ENCODE measurements at places on chromosomes 1 and 21.
A peak's percentile ranks its signal among the peaks of the same experiment; 100 is the strongest.

DNA sequence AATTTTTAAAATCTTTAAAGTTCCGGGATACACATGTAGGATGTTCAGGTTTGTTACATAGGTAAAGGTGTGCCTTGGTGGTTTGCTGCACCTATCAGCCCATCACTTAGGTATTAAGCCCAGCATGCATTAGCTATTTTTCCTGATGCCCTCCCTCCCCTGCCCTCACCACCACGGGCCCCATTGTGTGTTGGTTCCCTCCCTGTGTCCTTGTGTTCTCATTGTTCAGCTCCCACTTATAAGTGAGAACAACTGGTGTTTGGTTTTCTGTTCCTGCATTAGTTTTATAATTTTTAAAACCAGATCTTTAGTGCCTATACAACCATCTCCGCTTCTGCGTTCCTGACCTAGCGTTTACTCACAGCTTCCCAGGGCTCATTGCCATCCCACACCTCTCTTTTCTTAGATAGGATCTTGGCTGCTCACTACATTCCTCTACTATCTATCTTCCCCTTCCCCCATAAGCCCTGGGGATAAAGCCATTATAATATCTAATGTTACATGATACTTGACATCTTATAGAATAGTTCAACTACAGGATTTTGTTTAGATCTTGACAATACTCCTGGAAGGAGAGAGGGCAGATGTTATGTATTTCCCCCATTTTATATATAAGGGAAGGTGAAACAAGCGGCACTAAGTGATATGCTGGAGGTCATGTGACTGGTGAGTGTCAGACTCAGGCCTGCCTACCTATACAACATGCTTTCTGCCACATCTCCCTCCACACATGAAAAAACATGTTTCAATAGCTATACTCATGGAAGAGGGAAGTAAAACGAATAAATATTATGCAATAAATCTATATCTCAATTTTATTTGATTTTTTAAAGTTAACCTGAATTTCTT, 52.3 kb upstream of the DNAJC6 start:
- no peak for DNase-seq
- no peaks in the 10 kb centered on the region for H3K36me3 ChIP-seq
- H3K27ac ChIP-seq: no peak overlapping the region

DNA sequence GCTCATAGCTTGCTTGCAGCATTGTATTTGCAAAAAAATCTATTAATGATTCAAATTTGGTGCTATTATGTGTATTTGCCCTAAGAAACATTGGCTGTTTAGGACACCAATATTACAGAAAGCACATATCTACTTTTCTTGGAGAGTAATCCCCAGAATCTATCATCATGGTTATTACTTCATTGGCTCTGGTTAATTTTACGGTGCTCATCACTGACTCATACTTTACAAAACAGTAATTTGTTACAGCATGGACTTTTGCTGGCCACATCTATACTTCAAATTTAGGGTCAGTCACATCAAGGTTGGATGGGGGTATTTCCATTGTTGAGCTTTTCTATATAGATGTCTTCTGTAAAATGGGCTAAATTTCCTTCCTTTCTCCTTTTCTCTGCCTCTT, 45.7 kb downstream of the SH3GLB1 start:
- H3K36me3 ChIP-seq: peaks cover 4% of the 10 kb centered on the region
- DNase-seq: no peak
- H3K27me3 ChIP-seq: no peaks in the 10 kb centered on the region
- H3K27ac ChIP-seq: no peak overlapping the region
- H3K4me1 ChIP-seq: peaks cover 14% of the 10 kb centered on the region

DNA sequence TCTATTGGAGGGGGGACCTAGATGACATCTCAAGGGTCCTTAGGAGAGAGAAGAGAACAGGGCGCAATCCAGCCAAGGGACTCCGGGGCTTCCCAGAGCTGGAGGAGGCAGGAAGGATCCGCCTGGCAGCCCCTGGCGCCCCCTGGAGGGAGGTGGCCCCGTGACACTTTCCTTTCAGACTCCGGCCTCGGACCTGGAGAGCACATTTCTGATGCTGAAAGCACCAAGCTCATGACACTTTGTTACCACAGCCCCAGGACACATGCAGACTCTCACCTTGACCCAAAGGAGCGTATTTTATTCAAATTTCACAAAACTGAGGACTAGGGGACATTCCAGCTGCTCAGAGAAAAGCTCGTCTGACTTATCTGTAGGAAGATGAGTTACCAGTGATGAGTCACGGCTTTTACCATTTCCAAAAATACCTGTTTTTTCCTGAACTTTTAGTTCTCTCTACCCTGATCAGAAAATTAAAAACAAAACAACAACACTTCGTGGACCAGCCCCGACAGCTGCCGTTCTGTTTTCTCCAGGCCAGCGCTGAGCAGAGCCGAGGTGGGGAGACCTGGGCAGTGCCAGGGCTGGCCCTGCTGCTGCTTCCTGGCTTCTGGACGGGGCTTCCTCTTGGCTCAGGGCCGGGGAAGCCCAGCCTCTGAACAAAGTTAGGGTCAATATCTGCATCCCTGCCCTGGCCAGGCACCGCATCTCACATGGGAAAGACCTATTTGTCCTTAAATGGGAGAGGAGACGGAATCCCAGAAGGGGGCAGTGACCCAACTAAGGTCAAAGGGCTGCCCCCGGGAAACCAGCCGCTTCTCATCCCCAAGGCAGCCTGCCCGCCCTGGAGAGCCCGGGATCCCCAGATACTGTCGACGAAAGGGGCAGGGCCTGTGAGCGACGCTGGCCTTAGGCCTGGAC, 21.6 kb upstream of the POFUT2 start:
- peaks cover 9% of the 10 kb centered on the region for H3K27me3 ChIP-seq
- H3K36me3 ChIP-seq: no peaks in the 10 kb centered on the region
- H3K4me1 ChIP-seq: peaks cover 13% of the 10 kb centered on the region
- no peak overlapping the region for H3K4me3 ChIP-seq
- peak; percentile 53 for DNase-seq
- H3K27ac ChIP-seq: no peak overlapping the region

GRCh38 chr1:7298749-7299151, 472.3 kb upstream of the VAMP3 start:
- H3K27ac ChIP-seq: no peak overlapping the region
- peaks cover 11% of the 10 kb centered on the region for H3K27me3 ChIP-seq
- H3K4me1 ChIP-seq: no peaks in the 10 kb centered on the region
- DNase-seq: no peak

DNA sequence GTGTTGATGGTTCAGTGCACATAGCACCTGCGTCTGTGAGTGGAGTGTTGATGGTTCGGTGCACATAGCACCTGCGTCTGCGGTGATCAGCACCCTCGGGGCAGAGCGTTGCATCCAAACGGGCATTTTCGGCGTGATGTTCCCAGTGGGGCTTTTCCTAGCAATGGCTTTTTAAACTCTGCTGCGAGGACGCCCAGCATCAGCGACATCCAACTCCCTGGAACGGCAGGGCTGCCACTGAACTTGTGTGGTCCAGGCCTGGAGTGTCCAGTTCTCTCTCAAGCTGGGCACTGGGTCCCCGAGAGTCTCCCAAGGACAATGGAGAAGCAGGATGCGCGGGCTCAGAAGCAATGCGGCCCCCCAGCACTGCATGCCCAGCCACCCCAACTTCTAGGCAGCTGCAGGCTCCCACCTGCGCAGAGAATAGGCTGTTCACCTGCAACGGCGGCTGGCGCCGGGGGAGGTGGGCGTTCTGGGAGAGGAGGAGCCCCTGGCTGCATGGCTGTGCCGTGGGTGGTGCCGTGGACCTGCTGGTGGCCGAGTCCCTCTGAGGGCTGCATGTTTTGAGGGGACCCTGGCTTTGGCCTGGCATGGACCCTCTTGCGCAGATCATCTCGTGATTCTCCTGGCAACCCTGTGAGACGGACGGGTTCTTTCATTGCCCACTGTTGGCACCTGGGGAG, 10.1 kb upstream of the C1orf174 start:
- peaks cover 3% of the 10 kb centered on the region for H3K4me1 ChIP-seq
- H3K36me3 ChIP-seq: no peaks in the 10 kb centered on the region
- peaks cover 7% of the 10 kb centered on the region for H3K27me3 ChIP-seq
- no peak overlapping the region for H3K27ac ChIP-seq
- H3K4me3 ChIP-seq: no peak overlapping the region
- no peak for DNase-seq

DNA sequence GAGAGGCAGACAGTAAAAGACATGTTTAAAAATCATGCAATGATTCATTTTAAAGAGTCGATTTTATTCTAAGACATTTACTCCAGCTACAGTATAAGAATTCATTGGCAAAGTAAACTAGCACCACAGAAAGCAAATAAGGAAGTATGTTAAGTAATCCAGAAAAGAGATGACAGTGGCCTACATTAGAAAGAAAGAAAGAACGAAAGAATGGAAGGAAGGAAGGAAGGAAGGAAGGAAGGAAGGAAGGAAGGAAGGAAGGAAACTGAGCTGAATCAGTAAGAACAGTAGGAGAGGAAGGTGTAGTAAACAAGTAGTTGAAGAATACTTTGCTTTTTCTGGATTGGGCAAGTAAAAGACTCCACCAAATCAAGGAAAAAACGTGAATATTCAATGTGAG, 62.2 kb downstream of the ZZZ3 start:
- H3K27me3 ChIP-seq: no peaks in the 10 kb centered on the region
- H3K4me3 ChIP-seq: no peak overlapping the region
- H3K36me3 ChIP-seq: peaks cover 44% of the 10 kb centered on the region
- DNase-seq: no peak

GRCh38 chr1:38152351-38153065, 105.9 kb upstream of the POU3F1 start:
- peaks cover 25% of the 10 kb centered on the region for H3K27me3 ChIP-seq
- H3K4me1 ChIP-seq: no peaks in the 10 kb centered on the region
- H3K36me3 ChIP-seq: peaks cover 2% of the 10 kb centered on the region
- no peak for DNase-seq
- no peak overlapping the region for H3K27ac ChIP-seq

GRCh38 chr21:34311561-34312330, 52.1 kb upstream of the KCNE2 start:
- H3K27ac ChIP-seq: no peak overlapping the region
- no peak for DNase-seq
- no peaks in the 10 kb centered on the region for H3K36me3 ChIP-seq
- H3K4me1 ChIP-seq: no peaks in the 10 kb centered on the region
- peaks cover 8% of the 10 kb centered on the region for H3K27me3 ChIP-seq
